Anterior cingulate cortex (tissue), 58 donors: ENCODE measurements at places on chromosomes 13 and 19.

GRCh38 chr13:28316129-28316528 lies 177.8 kb downstream of the PAN3 start:
- DNase-seq: no peak

DNA sequence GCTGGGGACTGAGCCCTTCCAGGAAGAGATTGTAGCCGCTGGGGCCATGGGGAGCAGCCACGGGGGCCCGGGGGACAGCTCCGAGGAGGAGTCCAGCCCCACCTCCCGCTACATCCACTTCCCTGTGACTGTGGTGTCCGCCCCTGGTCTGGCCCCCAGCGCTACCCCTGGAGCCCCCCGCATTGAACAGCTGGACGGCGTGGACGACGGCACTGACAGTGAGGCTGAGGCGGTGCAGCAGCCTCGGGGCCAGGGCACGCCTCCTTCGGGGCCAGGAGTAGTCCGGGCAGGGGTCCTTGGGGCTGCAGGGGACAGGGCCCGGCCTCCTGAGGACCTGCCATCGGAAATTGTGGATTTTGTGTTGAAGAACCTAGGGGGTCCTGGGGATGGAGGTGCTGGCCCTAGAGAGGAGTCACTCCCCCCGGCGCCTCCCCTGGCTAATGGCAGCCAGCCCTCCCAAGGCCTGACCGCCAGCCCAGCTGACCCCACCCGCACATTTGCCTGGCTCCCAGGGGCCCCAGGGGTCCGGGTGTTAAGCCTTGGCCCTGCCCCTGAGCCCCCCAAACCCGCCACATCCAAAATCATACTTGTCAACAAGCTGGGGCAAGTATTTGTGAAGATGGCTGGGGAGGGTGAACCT lies 9.6 kb downstream of the IGFLR1 start:
- no peak for DNase-seq

- no peak for DNase-seq
Observed at GRCh38 chr19:46350758-46351159, 3.9 kb downstream of the PPP5C start.

DNA sequence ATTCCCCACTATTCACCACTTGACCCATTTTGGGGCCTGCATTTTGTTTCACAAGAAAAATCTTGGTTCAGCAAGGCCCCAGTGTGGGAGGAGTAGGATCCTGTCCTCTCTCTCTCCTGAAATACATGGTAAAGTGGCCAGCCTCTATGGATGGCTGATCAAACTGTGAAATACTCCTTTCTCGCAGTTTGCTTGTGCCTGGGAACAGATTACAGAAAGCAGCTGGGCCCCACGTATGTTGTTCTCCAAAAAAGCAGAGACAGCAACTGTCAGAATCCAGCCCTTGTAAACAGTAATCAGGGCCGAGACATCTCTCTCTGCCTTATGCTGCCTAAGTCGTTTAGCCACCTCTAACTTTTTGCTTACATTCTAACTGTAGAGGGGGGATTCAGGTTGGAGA lies 61.0 kb upstream of the RAP2A start:
- no peak for DNase-seq

- no peak for DNase-seq
Observed at GRCh38 chr19:28135825-28136224, 1077.1 kb downstream of the UQCRFS1 start.

DNA sequence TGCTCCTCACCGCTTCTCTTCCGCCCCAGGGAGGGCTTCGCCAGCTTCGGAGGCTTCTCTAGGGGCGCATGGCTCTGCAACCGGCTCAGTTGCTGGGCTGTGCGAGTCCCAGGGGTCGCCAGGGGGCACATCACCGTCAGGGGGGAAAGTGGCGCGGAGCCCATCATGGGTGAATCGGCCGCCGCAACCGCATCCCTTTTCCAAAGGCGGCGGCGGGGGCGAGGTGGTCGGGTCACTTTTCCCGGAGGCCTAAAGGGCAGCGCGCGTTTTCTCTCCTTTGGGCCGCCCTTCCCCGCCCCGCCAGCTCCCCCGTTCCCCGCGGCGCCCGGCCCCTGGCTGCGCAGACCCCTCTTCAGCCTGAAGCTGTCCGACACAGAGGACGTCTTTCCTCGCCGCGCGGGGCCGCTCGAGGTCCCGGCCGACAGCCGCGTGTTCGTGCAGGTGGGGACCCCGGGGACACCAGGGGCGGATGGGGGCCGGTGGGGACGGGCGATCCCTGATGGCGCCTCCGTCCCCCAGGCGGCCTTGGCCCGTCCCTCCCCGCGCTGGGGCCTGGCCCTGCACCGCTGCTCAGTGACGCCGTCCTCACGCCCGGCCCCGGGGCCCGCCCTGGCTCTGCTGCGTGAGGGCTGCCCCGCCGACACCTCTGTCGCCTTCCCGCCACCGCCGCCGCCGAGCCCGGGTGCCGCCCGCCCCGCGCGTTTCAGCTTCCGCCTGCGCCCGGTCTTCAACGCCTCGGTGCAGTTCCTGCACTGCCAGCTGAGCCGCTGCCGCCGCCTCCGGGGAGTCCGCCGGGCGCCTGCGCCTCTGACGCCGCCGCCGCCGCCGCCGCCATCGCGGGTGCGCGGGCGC lies 1.7 kb downstream of the TGFBR3L start:
- no peak for DNase-seq

DNA sequence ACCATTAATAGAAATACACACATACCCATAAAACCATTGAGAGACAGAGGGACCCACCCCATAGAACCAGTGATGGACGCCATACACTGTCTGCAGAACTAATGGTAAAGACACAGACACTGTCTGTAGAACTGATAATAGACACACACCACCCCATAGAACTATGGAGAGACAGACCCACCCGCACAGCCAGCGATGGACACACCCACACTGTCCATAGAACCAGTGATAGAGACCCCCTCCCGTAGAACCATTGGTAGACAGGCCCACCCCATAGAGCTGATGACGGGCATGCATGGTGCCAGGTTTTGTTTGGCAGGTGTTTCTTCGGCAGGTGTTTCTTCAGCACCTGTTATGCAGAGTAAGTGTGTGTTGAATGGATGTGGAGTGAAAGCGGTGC lies 88.3 kb upstream of the TEX29 start:
- DNase-seq: no peak

DNA sequence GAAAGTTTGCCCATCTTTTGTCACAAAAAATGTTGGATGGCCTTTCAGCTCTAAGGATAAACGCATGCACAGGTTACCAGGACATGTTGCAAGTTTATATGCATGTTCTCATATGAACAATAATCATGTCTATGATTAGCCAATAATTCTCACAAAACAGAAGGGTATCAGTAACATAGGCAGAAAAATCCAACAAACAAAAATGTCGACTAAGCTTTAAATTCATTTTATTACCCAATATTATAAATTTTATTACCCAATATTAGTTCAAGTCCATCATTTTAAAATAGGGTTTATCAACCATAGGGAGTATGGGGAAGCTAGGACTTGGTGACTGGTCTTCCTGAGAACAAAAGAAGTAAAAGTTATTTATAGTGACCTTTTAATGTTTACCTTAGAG lies 93.1 kb downstream of the ENOX1 start:
- no peak for DNase-seq

GRCh38 chr13:87274209-87274819 lies 396.9 kb upstream of the SLITRK5 start:
- DNase-seq: no peak

GRCh38 chr13:30998136-30999088 lies 66.0 kb downstream of the TEX26 start:
- peak; percentile 29 for DNase-seq

DNA sequence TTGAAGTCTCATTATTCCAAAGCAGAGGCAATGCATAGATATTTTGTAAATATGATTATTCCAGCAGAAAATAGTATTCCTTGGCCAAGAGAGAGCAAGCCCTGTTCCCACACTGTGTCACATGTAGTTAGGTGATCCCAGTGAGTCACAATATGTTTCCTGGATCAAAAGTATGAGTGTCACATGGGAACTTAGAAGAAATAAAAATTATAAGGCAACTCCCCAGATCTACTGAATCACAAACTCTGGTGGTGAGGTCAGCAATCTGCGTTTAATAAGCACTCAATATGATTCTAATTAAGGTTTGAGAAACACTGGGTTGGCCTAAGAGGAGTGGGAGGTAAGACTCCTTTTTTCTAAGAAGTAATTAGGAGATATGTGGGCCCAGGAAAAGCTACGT lies 1504.5 kb upstream of the PCDH20 start:
- no peak for DNase-seq

DNA sequence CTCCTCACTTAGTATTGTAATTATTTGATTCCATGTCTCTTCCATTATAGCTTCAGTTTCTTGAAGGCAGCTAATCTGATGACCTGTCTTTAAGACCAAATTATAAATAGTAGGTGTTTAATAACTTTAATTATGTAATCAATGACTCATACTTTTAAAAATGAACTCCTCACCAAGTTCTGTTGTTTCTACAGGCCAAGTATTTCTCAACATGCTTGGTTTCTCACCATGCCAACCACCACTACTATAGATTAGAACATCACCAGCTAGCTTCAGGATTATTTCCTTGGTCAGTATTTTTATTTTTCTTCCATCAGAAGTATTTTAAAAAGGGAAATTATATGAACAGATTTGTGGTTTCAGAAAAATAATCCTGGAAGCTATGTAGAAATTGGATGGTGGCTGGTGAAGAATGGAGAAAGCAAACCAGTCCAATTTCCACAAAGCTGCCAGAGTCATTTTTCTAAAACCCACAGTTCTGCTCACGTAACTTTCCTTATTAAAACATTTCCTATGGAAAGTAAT lies 237.7 kb upstream of the DACH1 start:
- no peak for DNase-seq

DNA sequence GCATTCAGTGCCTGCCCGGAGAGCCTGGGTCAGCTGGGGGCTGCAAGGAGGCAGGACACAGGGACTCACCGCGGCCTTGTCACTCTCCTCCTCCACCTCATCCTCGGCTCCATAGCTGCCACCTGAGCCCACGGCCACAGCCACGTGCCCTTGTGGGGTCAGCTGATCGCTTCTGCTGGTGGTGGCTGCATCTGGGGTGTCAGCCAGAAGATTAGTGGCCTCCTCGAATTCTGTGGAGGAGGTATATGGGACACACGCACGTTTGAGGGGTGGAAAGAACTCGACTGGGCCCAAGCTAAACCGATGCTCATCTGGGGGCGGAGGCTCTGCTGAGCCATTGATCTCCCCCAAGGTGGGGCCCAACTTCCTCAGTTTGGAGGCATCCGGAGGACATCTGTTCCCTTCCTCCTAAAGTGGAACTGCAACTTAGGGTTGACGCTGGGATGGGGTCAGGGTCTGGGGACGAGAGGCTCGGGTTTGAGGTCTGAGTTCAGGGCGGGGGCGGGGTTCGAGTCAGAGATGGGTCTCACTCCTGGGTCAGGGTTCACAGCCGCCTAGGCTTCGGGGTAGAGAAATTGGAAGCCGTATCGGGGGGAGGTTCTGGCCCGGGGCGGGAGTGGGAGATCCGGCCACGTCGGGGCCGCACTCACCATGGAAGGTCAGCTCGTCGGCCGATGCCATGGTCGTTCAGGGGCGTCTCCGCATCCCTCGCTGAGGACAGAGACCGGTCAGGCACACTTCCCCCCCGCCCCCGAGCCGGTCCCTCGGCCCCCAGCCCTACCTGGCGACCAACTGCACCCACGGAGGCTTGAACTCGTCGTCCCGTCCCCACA lies 493 bp downstream of the YIPF2 start:
- no peak for DNase-seq

- DNase-seq: no peak
Observed at GRCh38 chr19:17447704-17448130, 751 bp downstream of the TMEM221 start.

- DNase-seq: no peak
Observed at GRCh38 chr13:42345367-42345766, 73.4 kb downstream of the AKAP11 start.

- no peak for DNase-seq
Observed at GRCh38 chr13:49497272-49497671, 1.5 kb downstream of the PHF11 start.

- no peak for DNase-seq
Observed at GRCh38 chr19:17244618-17245534, 843 bp downstream of the NR2F6 start.

GRCh38 chr13:111171629-111172028 lies 56.5 kb downstream of the ARHGEF7 start:
- DNase-seq: no peak

DNA sequence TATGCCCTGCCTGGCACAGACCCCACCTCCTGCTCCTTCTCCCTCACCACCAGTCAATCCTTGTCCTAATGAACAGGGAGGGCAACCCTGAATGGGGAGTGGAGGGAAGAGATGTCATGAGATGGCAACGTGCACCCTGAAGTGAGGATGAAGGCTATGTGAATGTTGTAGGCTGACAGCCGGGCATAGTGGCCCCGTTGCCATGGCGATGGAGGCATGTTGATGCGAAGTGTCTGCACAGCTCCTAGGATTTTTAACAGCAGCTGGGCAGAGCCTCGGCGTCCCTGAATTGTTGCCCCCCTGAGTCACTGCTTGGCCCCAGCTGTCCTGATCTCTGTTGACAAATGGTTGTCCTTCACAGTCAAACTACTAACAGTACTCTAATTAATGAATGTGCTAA lies 4.8 kb upstream of the ALOX5AP start:
- no peak for DNase-seq

DNA sequence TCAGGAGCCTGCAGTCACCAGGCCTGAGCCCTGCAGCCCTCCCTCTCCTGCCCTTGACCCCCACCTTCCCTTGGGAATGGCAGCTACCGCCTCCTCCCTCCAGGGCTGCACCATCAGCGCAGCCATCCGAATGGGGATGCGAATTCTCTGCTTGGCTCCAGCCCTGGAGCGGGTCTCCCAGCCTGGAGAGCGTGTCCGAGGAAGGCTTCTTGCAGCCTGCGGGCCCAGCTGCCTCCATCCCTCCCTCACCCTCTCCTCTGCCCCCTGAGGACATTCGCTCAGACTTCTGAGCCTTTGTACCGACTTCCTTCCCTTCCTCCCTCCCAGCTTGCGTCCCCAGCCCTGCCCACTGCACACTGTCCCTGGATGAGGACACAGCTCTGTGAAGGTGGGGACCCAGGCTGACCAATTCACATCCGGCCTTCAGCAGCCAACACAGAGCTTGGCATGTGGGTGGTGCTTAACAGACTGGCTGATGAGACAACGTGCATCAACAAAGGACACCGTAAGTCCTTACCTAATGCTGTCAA lies 6.0 kb upstream of the NKPD1 start:
- DNase-seq: no peak

- DNase-seq: no peak
Observed at GRCh38 chr13:95275322-95276036, 25.8 kb downstream of the ABCC4 start.

GRCh38 chr13:51590971-51591627 lies 6.8 kb downstream of the WDFY2 start:
- no peak for DNase-seq

DNA sequence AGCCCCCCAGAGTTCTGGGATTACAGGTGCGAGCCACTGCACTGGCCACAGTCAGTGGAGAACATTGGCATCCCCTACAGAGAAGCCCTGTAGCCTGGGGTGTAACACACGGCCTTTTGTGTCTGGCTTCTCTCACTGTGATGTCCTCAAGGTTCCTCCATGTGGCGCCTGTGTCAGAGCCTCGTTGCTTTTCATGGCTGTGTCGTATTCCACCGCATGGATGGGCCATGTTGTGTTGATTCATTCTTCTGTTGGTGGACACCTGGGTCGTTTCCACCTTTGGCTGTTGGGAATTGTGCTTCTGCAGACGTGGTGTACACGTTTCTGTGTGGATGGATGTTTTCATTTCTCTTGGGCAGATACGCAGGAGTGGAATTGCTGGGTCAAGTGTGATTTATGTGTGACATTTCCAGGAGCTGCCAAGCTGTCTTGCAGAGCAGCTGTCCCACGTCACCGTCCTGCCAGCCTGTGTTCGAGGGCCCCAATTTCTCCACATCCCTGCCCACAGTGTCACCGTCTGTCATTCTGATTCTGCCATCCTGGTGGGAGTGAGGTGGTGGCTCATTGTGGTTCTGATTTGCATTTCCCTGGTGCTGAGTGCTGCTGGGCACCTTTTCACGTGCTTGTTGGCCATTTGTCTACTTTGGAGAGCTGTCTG lies 59.4 kb downstream of the KDM4B start:
- DNase-seq: no peak
